Astrocyte of the spinal cord (primary cell): ENCODE measurements at places on chromosomes 3 and 15.
A peak's percentile ranks its signal among the peaks of the same experiment; 100 is the strongest.

DNA sequence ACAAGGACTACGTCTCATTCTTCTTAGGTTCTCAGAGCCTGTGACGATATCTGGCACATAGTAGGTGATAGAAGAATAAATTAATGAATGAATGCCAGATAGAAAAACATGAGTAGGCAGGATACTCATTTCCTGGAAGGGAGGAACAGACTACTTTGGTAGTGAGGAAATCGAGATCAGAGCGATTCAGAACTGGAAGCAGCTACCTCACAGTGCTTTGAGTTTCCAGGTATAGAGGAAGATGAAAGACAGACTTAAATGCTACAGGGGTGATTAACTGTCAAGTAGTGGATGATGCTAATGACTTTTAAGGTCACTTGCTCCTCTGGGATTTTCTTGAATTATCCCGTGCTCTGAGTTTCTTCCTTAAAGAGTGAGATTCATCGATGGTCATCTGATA is 951.5 kb upstream of the CFAP20DC start:
- DNase-seq: no peak

- DNase-seq: no peak
Observed at GRCh38 chr15:96735632-96736240, 405.2 kb downstream of the NR2F2 start.

- peak; percentile 56 for DNase-seq
Observed at GRCh38 chr15:69478259-69478781, 25.7 kb downstream of the RPLP1 start.

- DNase-seq: no peak
Observed at GRCh38 chr3:118137778-118138177, 896.9 kb downstream of the IGSF11 start.

DNA sequence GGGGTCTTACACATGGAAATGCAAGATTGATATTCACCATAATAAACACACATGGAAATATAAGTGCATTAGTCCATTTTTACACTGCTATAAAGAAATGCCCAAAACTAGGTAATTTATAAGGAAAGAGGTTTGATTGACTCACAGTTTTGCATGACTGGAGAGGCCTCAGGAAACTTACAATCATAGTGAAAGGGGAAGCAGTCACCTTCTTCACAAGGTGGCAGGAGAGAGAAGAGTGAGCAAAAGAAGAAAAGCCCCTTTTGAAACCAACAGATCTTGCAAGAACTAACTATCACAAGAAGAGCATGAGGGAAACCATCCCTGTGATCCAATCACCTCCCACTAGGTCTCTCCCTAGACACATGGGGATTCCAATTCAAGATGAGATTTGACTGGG is 111.7 kb upstream of the TP63 start:
- no peak for DNase-seq

DNA sequence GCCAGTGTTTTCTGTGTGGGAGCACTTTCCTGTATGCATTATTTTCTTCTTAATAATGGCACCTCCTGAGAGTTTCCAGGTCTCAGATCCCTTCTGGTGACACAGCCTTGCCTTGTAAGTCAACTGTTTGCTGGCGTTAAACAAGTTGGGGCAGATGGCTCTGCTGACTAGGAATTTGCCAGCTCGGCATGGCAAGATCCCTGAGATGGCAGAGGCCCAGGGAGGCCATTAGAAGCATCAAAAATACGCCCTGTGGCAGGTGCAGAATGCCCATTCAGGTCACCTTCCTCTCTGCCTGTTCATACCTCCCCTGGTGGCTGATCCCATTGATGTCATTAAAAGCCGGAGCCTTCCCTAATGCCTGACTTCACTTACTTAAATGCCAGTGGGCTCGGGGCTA is 320.9 kb upstream of the CTDSPL start:
- no peak for DNase-seq

DNA sequence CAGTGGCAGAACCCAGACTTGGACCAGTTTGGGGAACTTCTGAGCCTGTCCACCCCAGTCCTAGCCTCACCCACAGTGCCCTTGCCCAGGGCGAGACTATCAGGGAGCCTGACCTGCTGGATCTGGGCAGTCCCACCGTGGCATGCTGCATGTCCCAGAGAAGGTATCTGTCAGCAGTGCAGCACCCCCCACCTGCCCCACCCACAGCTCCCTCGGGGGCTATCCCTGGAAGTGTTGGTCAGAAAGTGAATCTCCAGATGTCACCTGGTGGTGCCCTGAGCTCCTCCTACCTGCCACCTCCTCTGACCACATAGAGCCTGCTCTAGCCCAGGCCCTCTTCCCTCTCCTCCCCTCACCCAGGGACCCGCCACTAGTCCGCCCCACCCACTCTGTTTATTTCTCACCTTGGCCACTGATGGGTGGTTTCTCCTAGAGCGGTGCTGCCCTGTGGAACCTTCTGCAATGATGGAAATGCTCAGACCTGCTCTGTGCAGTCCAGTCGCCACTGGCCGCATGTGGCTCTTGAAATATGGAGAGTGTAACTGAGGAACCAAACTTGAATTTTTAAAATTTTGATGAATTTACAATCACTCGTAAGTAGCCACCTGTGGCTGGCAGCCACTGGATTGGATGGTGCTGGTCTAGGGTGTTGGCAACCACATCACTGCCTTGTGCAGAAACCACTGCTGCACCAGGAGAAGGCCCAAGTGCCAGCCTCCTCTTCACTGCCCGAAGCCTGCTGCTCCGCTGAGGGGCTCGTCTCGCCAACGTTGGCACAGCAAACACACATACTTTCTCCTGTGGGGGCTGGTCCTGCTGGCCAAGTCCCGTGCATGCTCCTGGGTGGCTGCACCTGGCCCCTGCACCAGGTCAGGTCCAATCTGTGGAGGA is 13.1 kb downstream of the HDAC11 start:
- no peak for DNase-seq

GRCh38 chr3:153026026-153026425 is 136.0 kb upstream of the RAP2B start:
- DNase-seq: peak; percentile 58

GRCh38 chr15:59654046-59654445 is 3.3 kb downstream of the GTF2A2 start:
- DNase-seq: no peak

DNA sequence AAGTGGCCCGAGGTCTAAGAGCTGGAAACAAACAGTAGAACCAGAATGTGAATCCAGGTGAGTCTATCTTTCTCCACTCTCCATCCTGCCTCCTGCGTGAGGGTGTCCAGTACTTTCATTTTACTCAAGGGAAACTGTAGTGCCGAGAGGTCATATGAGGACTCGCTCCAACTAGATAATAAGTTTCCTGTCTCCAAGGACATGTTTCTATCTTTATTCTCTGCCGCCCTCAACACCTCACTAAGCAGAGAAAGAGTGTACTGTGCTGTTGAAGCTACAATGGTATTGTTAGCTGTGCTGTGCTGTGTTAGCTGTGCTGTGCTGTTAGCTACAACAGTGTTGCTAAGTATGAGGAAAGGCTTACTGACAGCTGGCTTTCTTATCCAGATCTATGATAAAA is 137.9 kb upstream of the COL8A1 start:
- no peak for DNase-seq

DNA sequence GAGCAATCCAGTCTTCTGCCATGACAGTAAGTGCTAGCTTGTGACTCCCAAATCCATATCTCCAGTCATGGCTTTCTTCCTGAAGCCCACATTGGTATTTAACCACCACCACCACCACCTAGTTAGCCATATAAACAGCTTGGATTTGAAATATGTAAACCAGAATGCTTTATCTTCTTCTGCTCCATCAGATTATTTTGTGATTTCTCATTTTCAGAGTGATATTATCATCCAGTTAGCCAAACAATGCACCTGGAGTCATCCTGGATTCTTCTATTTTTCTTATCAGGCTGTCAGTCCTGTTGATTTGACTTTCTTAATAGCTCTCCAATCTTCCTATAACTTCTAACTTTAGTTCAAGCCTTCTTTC is 124.3 kb upstream of the PTX3 start:
- no peak for DNase-seq

DNA sequence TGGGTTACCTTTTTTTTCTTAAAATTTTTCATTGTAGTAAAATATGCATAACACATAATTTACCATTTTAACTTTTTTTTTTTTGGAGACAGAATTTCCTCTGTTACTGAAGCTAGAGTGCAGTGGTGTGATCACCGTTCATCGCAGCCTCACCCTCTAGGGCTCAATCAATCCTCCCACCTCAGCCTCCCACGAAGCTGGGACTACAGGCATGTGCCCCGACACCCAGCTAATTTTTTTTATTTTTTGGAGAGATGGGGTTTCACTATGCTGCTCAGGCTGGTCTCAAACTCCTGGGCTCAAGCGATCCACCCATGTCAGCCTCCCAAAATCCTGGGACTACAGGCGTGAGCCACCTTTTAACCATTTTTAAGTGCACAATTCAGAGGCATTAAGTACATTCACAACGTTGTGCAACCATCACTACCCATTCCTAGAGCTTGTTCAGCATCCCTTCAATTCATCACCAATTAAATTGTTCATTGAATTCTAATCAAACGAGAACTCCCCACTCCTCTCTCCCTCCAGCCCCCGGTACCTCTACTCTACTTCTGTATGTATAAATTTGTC is 44.6 kb downstream of the BHLHE40 start:
- DNase-seq: peak; percentile 12

- DNase-seq: peak; percentile 63
Observed at GRCh38 chr3:151909681-151910405, 36.4 kb downstream of the SUCNR1 start.

GRCh38 chr3:138389841-138390581 is 41.6 kb downstream of the MRAS start:
- DNase-seq: peak; percentile 87

DNA sequence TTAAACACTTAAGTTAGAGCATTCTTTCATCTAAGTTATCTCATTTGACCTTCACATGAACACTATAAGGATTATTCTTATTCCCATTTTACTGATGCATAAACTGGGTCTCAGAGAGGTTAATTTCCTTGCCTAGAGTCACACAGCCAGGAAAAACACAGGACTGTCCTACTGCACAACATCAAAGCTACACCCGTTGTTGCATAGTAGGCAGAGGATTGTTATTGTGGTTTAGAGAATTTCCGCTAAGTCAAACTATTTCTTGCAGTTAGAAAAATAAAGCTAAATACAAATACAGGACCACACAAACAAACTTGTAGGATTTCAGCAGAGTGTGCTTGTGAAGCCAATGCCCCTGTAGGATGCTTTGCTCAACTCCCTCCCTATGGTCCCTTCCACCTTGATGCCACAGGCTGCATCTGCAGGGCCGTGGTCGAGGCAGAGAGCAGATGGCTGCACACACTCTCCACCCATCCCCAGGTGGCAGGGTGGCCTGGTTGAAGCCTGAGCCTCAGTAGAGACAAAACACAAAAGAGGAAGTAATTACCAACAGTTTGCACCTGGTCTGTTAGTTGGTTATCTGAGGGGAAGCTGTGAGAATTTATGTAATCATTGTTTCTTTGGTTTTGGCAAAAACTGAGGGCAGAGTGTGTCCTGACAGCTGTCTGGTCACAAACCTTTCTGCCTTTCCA is 41.1 kb upstream of the SKOR1 start:
- no peak for DNase-seq

- no peak for DNase-seq
Observed at GRCh38 chr15:70439880-70440279, 323.5 kb downstream of the UACA start.

- no peak for DNase-seq
Observed at GRCh38 chr3:157274644-157275137, 114.7 kb upstream of the CCNL1 start.

DNA sequence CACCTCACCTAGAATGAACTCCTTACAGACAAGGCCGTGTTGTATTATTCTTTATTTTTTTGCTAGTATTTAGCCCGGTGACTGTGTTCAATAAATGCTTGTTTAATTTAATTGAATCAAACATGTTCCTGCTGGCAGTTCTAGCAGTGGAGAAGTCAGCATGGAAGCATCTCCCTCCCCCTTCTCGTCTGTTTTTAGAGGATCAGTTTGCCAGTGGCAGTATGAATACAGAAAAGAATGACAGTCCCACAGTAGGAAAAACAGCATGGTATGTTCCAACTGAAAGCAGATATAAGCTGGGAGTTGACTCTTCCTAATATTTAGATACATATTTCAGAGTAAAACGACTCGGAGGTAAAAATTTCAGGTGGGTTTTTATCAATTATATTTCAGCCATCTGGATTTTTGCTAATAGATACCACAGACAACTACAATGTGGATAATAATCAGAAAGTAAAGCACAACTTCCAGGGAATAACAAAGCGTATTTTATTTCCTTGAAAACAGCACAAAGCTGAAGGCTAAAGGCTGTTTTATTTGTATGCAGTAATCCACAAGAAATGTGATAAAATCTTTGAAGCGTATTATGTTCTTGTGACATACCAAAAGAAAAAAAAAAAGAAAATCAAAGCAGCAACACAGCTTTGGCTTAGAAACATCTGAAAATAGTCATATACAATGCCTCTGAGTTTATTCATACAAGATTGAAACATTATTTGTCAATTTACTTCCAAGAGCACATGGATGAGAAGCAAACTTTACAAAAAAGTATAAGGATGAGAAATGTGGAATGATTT is 244.5 kb upstream of the KCNMB2 start:
- DNase-seq: no peak

DNA sequence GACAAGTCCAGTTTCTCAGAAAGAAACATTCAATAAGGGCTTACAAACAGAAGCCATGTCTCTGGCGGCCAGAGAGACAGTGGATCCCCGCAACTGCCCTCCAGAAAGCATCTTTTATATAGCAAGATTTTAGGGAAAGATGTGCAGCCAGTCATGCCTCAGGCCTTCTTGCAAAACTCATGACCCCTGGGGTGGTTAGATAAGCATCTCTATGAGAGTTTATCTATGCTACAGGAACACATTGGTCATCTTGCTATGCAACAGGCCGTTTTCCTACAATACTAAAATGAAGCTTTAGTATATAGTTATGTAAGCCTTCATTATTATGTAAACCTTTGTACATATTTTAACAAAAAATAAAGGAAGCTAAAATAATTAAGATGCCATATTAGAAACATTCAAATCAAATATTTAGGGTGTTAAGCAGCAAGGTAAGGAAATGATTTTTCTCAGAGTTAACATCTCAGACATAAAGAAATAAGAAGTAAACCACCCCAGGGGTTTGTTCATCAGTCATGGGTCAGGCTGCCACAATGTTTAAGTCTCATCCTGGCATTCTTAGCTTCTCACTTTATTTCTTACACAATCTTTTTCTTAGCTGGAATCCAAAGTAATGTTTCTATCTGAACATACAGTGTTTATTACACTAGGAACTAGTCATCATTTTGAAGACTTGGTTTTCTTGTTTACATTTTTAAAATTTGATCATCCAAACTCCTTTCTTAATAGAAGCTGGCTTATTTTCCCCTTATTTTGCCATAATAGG is 6.3 kb upstream of the FSIP1 start:
- DNase-seq: no peak
